ENCODE measurements at places on chromosomes 2 and 18.

- no peak for DNase-seq
Observed at GRCh38 chr2:102336502-102336945, 19.1 kb upstream of the IL18R1 start.

- DNase-seq: no peak
Observed at GRCh38 chr18:43004421-43004820, 111.1 kb downstream of the RIT2 start.

DNA sequence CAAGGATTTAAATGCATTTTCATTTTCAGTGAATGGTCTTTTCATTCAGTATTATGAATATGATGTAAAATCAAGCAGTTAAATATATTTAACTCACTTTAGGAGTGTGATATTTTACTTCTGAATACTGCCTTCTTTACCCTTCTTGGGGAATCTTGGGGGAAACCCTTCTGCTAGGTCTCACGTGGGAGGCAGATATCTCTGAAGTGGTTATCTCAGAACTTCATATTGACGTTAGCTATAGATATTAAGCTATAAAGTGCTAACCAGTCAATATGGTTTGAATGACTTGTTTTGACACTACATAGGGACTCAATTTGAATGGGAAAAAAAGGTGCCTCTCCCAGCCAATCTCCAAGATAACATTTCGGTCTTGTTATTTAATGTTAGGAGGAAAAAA lies 9.8 kb downstream of the REL start:
- no peak for DNase-seq

DNA sequence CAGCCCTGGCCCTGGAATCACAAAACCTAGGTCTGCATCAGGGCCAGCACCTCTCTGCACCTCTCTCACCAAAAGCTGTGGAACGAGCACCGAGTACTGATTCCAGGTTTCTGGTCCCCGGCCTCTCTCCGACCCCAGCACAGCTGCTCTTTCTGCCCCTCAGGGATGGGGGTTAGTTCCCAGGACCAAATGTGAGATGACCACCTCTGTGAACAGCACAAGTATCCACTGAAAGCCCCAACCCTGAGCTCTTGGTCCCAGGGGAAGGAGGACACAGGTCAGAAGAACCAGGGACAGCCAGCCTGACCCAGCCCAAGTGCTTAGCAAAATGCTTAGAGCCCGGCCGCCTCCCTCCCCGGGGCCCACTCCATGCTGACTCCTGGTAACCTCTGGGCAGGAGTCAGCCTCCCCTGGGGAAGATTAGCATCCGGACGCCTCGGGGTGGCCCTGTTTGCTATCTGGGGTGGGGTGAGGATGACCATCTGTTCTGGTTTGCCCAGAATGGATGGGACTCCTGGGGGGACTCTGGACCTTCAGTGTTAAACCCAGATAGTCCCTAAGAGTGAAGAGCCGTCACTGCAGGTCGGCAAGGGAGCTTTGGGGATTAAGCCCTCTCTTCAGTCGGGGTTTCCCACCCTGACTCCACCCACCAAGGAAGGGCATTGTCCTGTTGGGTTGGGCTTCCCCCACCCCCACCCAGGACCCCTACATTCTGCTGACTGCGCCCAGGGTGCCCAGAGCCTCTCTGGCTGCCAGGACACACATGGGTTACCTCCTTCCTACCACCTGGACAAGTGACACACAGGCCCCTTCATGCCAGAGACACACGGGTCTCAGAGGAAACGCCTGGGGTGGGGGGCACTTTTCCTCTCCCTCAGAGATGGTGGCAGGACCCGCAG lies 9.4 kb upstream of the GPR55 start:
- DNase-seq: no peak

GRCh38 chr18:12837747-12838146 lies 46.3 kb downstream of the PTPN2 start:
- DNase-seq: no peak

DNA sequence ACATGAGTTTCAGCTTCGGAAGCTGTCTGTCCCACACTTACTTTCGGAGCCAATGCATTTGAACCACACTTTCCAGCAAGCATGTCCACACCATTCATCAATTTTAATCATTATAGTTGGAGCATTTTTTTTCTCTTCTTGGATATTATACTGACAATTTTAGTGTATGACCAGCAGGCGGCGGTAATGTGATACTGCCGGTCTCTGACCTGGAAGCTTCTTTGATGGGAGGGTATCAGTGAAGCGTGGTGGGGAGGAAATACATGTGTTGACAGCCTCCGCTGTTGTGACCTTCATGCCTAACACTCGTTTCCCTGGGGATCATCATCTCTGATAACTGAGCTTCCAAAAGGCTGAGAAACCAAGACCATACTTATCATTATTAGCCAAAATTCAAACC lies 231.7 kb downstream of the GBX2 start:
- no peak for DNase-seq

- no peak for DNase-seq
Observed at GRCh38 chr18:52334307-52334706, 5.7 kb upstream of the DCC start.

DNA sequence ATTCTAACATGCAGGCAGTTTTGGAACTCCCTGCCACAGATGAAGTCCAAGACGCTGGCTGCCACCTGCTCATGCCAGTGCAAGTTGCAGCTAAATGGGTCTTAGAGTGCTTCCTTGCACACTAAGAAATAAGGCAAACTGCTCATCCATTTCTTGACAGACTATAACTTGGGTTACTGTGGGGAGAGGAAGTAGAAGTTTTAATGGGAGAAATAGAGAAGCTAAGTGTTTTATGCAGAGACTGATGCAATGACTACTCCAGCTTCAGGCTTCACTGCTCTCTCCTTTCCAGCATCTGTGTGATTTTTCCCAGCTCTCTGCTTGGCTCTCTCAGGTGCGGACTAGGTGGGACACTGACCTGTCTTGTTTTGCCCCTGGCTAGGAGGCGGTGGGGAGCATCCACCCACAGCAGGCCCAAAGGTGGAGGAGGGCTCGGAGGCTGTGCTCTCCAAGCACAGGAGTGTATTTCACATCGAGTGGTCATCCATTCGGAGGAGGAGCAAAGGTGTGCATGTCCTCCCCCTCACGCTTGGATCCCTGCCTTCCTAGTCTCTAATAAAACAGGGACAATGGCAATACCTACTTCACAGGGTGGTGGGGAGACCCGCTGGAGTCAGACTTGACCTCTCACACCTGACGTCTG lies 48.2 kb downstream of the SLC14A2 start:
- DNase-seq: no peak

GRCh38 chr2:86072271-86072858 lies 33.3 kb downstream of the POLR1A start:
- no peak for DNase-seq

DNA sequence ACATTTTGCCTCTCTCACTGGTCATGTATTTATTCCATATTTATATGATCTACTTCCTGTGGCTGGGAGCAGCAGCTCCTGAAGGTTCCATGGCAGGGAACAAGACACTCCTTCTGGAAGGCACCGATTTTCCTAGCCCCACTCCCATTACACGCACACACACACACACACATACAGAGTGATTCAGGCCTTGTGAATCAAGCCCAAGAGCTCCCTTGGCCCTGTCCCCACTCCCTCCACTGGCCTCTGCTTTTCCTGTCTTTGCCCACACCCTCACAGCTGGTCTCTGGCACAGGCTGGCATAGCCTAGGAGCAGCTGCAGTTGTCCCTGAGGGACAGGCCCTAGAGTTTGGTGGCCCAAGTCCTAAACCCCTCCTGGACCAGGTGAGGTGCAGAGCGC lies 201.7 kb downstream of the NAPG start:
- DNase-seq: no peak

All from stimulated activated CD4-positive, alpha-beta T cell treated with anti-CD3 and anti-CD28 coated beads, Interleukin-15, amount 100 ng/mL, for 1 hour (primary cell).